ENCODE measurements at places on chromosomes 4 and X.

GRCh38 chr4:138192113-138192512, 50.0 kb downstream of the SLC7A11 start:
- H3K27ac ChIP-seq = no peak overlapping the region
- peaks cover 3% of the 10 kb centered on the region for H3K4me1 ChIP-seq
- H3K36me3 ChIP-seq = peaks cover 4% of the 10 kb centered on the region
- no peak for DNase-seq
- no peaks in the 10 kb centered on the region for H3K27me3 ChIP-seq
- no peak overlapping the region for H3K4me3 ChIP-seq

DNA sequence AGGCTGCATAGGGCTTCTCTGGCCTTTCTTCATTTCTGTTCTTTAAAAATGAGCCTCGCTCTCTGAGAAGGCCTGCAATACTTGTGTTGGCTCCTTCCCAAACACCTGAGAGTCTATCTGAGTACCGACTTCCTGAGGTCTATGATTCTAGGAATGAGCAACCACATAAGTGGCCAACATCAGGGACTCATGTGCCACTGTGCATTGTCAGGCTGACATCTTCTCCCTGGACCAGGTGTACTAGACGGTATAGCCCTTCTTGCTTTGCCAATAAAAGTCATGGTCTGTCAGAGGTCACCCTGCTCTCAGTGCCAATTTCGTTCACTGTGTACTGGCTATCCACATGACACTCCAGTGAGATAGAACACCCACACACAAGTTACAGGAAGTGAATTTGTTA, 67.4 kb upstream of the EPHA5 start:
- no peak for DNase-seq
- H3K27me3 ChIP-seq = no peaks in the 10 kb centered on the region
- no peaks in the 10 kb centered on the region for H3K4me1 ChIP-seq
- H3K27ac ChIP-seq = no peak overlapping the region

- H3K4me1 ChIP-seq = no peaks in the 10 kb centered on the region
- H3K36me3 ChIP-seq = peaks cover 5% of the 10 kb centered on the region
- no peak for DNase-seq
Measured at GRCh38 chr4:82921795-82922194, 21.3 kb downstream of the THAP9 start.

DNA sequence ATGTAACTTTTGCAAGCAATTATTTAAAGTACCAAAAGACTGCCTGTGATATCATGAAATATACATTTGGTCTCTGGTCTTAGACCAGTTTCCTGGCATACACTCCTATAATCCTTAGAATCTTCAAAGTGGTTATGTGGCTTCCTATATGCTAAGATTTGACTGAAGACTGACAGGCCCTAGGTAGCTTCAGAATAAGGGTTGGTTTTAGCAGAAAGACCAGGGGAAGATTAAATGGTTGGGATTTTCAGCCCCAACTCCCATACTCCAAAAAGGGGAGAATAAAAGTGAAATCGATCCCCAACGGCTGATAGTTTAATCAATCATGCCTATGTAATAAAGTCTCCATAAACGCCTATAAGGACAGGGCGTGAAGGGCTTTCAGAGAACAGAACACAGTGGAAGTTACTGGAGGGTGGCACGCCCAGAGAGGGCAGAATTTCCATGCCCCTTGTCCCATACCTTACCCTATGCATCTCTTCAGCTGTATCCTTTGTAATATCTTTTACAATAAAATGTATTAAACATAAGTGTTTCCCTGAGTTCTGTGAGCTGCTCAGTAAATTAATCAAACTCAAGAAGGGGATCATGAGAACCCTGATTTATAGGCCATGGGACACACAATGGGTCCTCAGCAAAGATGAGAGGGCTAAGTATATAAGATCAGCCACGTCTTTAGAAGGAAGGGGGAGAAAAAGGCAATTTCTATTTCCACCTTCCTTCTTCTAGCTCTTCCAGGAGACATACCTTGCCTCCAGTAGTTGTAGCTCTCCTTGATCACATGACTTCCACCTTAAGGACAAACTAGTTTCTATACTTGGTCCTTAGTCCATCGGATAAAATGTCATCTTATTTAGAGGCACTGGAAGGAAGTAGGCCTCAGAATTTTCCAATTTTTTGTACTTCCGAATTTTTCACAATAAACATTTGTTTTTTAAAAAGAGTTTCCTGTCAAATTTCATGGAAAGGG, 26.8 kb downstream of the ANKRD17 start:
- H3K27me3 ChIP-seq = no peaks in the 10 kb centered on the region
- no peak overlapping the region for H3K27ac ChIP-seq
- DNase-seq = no peak
- H3K4me3 ChIP-seq = no peak overlapping the region
- H3K4me1 ChIP-seq = no peaks in the 10 kb centered on the region

DNA sequence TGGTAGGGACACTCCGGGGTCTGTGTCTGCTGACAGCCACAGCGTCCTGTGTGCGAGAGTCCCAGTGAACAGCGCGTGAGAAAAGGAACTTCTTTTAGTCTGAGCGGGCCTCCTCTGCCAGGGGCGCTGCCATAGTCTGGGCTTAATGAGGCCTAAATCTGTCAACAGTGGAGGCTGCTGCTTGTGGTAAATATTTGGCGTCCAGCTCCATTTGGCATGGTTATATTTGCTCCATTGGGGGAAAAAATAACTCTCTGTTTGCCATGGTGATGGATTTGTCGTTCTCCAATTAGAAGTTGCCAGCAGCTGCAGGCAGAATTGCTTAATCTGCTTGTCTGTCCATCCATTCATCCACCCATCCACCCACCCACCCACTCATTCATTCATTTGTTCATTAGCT, 71.4 kb upstream of the PSAPL1 start:
- no peaks in the 10 kb centered on the region for H3K36me3 ChIP-seq
- no peak overlapping the region for H3K27ac ChIP-seq
- peaks cover 5% of the 10 kb centered on the region for H3K4me1 ChIP-seq
- DNase-seq = no peak
- H3K27me3 ChIP-seq = peaks cover 24% of the 10 kb centered on the region

- H3K27ac ChIP-seq = no peak overlapping the region
- H3K36me3 ChIP-seq = no peaks in the 10 kb centered on the region
- peaks cover 14% of the 10 kb centered on the region for H3K27me3 ChIP-seq
Measured at GRCh38 chr4:5134620-5135019, 83.3 kb downstream of the STK32B start.

GRCh38 chrX:110180928-110181310, 137.0 kb downstream of the AMMECR1 start:
- peaks cover 4% of the 10 kb centered on the region for H3K4me1 ChIP-seq
- DNase-seq = no peak
- peak overlapping the region; percentile 59 for H3K27ac ChIP-seq
- H3K27me3 ChIP-seq = no peaks in the 10 kb centered on the region
- H3K4me3 ChIP-seq = no peak overlapping the region
- H3K36me3 ChIP-seq = peaks cover 23% of the 10 kb centered on the region

GRCh38 chrX:67725471-67725870, 181.7 kb downstream of the AR start:
- no peak overlapping the region for H3K4me3 ChIP-seq
- H3K27me3 ChIP-seq = no peaks in the 10 kb centered on the region
- DNase-seq = no peak
- no peaks in the 10 kb centered on the region for H3K4me1 ChIP-seq
- H3K27ac ChIP-seq = no peak overlapping the region
- H3K36me3 ChIP-seq = no peaks in the 10 kb centered on the region

DNA sequence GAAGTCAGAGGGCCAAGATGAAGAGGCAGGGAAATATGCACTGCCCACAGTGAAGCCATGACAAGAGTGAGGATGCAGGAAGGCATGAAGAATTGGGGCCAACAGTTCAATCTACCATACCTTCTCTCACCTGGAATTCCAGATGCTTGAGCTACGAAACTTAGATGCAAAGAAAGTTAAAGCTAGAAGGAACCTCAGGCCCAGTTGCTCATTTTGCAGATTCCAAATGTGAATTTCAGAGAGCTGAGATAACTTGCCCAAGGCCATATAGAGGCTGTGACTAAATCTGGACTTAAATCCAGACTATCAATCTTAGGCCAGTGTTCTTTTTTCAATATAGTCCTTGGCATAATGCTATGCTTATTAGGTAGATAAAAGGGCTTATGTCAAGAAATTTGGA, 92.7 kb downstream of the SRPX start:
- H3K27ac ChIP-seq = no peak overlapping the region
- H3K4me1 ChIP-seq = peaks cover 5% of the 10 kb centered on the region
- H3K27me3 ChIP-seq = no peaks in the 10 kb centered on the region

- DNase-seq = no peak
- no peak overlapping the region for H3K4me3 ChIP-seq
- H3K27me3 ChIP-seq = peaks cover 5% of the 10 kb centered on the region
- no peaks in the 10 kb centered on the region for H3K4me1 ChIP-seq
- no peak overlapping the region for H3K27ac ChIP-seq
Measured at GRCh38 chrX:20300822-20301221, 34.1 kb upstream of the RPS6KA3 start.

DNA sequence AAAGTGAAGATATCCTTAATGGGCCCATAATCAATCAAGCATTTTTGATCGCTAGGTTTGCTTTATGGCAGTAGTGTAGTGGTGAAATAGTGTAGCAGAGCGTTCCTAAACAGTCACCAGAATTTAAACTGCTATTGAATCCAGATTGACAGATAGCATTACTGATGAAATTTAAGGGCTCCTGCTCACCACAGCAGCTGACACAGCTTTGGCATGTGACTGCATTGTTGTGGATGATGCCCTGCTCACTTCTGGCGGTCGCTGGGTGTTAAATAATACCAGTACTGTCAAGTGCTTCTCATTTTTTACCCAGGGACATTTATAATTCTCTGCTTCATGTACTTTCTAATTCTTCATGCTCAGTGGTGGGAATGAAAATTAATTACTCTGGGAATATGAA, 102.0 kb upstream of the ARHGAP24 start:
- DNase-seq = no peak
- H3K4me1 ChIP-seq = peaks cover 5% of the 10 kb centered on the region

GRCh38 chr4:139282065-139282720, 2.2 kb upstream of the MGARP start:
- no peak for DNase-seq
- H3K27me3 ChIP-seq = peaks cover 45% of the 10 kb centered on the region
- H3K4me3 ChIP-seq = no peak overlapping the region
- no peak overlapping the region for H3K27ac ChIP-seq
- H3K4me1 ChIP-seq = peaks cover 3% of the 10 kb centered on the region
- H3K36me3 ChIP-seq = peaks cover 4% of the 10 kb centered on the region

GRCh38 chr4:188246488-188246887, 107.2 kb downstream of the TRIML1 start:
- peaks cover 7% of the 10 kb centered on the region for H3K4me1 ChIP-seq
- no peak overlapping the region for H3K27ac ChIP-seq
- H3K36me3 ChIP-seq = no peaks in the 10 kb centered on the region
- no peaks in the 10 kb centered on the region for H3K27me3 ChIP-seq
- no peak overlapping the region for H3K4me3 ChIP-seq
- DNase-seq = no peak

GRCh38 chr4:76569225-76569624, 134.2 kb downstream of the SHROOM3 start:
- peak overlapping the region; percentile 96 for H3K27ac ChIP-seq
- H3K36me3 ChIP-seq = no peaks in the 10 kb centered on the region
- DNase-seq = no peak
- no peaks in the 10 kb centered on the region for H3K27me3 ChIP-seq

- H3K36me3 ChIP-seq = no peaks in the 10 kb centered on the region
- no peak for DNase-seq
- H3K27ac ChIP-seq = peak overlapping the region; percentile 63
- peaks cover 8% of the 10 kb centered on the region for H3K27me3 ChIP-seq
Measured at GRCh38 chr4:99403380-99404184, 31.6 kb downstream of the ADH7 start.

DNA sequence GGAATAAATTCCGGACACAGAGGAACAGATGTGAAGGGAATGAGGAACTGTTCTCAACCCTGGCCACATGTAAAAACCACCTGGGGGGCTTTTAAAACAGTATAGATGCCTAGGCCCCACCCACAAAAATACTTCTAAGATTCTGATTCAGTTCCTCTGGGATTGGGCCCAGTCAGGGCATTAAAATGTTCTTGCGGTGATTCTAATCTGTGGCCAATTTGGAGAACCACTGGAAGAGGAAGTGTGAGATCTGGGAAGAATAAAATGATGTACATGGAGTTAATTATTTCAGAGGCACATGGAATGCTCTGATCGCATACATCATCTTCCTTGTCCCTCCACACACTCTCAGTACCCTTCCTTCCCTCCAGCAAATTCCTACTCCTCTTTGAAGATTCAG, 192.2 kb downstream of the APBB2 start:
- H3K27me3 ChIP-seq = no peaks in the 10 kb centered on the region
- H3K4me3 ChIP-seq = no peak overlapping the region
- DNase-seq = no peak
- no peaks in the 10 kb centered on the region for H3K4me1 ChIP-seq
- no peak overlapping the region for H3K27ac ChIP-seq
- peaks cover 36% of the 10 kb centered on the region for H3K36me3 ChIP-seq

DNA sequence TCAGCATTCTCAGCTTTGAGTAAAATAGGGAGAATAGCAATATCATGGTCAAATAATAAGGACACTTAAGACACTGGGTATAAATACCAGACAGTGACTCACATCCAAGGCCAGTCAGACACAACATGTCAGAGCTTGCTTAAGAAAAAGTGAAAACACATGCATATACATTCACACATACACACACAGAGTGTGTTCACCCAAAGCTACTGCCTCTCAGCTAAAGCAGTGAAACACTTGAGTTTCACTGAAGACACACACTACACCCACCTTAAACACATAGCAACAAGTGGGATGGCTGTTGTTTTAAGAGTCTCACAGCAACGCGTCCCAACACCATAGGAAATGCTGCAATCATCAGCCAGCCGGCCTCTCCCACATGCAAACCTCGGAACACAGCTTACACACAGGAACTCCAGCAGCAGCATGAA, 14.4 kb downstream of the SHROOM4 start:
- H3K27me3 ChIP-seq = no peaks in the 10 kb centered on the region
- no peak for DNase-seq
- no peak overlapping the region for H3K4me3 ChIP-seq

DNA sequence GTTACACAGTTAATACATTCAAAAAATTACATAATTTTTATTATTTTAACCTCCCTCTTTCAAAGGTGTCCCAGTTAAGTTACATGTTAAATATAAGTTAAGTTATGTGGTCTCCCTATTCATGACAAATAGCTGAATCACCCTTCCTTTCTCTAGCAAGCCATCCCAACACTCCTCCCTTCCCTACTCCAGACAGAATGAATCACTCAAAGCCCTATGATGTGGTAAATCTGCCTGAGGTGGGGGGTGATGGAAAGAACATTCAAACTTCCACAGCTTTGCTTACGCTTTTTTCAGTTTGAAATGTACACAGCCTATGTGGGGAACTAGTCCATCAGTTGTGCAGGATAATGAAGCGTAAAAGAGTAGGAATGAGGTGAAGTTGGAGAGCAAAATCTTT, 90.2 kb downstream of the CXCL13 start:
- H3K27me3 ChIP-seq = no peaks in the 10 kb centered on the region
- H3K36me3 ChIP-seq = no peaks in the 10 kb centered on the region
- no peak for DNase-seq
- H3K4me3 ChIP-seq = no peak overlapping the region

DNA sequence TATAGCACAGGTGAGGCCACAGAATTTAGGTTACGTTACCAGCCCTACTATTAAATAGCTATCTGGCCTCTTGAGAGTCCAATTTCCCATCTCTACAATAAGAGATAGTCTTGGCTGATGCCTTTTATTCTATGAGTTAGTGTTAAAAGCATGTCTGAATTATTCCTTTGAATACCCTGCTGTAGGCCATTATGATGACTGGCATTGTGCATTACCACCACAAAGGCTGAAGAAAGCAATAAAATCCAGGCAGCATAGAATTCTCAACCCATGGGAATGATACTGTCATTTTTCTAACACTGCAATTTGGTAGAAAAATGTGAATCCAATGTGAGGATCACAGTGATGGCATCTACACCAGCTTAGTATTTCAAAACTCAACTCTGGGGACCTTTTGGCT, 51.4 kb downstream of the OTC start:
- no peaks in the 10 kb centered on the region for H3K36me3 ChIP-seq
- DNase-seq = no peak
- peaks cover 3% of the 10 kb centered on the region for H3K4me1 ChIP-seq
- no peak overlapping the region for H3K27ac ChIP-seq
- H3K4me3 ChIP-seq = no peak overlapping the region
- H3K27me3 ChIP-seq = no peaks in the 10 kb centered on the region
